ENCODE measurements at places on chromosomes 1 and 21.
A peak's percentile ranks its signal among the peaks of the same experiment; 100 is the strongest.

DNA sequence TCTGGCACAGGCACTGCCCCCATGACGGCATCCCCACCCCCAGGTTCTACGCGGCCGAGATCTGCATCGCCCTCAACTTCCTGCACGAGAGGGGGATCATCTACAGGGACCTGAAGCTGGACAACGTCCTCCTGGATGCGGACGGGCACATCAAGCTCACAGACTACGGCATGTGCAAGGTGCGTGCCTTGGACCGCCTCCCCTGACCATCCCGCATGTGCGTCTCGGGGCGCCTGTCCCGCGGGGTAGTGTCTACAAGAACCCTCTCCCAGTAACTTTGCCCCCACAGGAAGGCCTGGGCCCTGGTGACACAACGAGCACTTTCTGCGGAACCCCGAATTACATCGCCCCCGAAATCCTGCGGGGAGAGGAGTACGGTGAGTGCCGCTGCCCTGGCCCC is 22.6 kb downstream of the FAAP20 start:
- DNase-seq: no peak

DNA sequence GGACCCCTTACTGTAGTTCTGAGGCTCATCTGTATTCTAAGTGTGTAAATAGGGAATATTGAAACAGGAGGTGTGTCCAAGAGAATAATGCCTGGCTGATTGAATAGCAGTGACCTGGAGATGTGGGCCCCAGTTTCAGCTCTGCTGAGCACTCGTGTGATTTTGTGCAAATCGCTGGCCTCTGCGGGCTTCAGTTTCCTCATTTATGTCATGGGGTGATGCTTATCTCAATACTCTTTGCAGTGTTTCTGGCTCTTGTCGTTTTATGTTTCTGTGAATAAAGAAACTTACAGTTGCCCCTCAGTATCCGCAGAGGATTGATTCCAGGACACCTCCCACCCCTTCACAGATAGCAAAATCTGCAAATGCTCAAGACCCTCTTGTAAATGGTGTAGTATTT is 5.0 kb downstream of the COG2 start:
- no peak for DNase-seq

DNA sequence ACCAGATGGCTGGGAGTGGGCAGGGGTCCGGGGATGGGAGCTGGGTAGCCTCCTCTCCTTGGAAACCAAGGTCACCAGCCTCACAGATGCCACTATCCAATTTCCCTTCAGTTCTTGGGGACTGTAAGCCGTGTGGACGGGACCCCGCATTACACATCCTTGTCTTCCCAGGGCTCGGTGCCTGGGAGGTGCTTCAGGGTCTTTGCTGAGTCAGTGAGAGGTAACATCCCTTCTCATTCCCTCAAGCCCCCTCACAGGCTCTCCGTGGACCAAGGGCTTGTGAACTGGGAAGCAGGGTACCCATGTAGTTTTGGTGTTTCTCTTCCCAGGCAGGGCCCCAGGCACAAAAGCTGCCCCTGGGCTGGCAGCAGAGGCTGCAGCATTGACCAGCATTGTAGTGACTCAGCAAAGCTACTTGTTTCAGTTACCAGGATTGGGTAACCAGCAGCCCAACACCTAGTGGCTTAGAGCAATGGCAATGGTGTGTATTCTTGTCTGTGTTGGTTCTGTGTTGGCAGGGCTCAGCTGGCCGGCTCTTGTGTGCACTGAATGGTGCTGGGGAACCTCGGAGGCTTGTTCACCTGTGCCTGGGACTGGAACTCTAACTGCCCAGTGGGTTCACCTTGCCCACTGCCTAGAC is 24.6 kb upstream of the PCBP3 start:
- DNase-seq: no peak

DNA sequence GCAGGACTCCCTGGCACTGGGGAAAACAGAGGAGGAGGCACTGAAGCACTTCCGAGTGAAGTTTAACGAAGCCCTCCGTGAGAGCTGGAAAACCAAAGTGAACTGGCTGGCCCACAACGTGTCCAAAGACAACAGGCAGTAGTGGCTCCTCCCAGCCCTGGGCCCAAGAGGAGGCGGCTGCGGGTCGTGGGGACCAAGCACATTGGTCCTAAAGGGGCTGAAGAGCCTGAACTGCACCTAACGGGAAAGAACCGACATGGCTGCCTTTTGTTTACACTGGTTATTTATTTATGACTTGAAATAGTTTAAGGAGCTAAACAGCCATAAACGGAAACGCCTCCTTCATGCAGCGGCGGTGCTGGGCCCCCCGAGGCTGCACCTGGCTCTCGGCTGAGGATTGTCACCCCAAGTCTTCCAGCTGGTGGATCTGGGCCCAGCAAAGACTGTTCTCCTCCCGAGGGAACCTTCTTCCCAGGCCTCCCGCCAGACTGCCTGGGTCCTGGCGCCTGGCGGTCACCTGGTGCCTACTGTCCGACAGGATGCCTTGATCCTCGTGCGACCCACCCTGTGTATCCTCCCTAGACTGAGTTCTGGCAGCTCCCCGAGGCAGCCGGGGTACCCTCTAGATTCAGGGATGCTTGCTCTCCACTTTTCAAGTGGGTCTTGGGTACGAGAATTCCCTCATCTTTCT is 75.5 kb downstream of the PIK3CD start:
- DNase-seq: no peak

DNA sequence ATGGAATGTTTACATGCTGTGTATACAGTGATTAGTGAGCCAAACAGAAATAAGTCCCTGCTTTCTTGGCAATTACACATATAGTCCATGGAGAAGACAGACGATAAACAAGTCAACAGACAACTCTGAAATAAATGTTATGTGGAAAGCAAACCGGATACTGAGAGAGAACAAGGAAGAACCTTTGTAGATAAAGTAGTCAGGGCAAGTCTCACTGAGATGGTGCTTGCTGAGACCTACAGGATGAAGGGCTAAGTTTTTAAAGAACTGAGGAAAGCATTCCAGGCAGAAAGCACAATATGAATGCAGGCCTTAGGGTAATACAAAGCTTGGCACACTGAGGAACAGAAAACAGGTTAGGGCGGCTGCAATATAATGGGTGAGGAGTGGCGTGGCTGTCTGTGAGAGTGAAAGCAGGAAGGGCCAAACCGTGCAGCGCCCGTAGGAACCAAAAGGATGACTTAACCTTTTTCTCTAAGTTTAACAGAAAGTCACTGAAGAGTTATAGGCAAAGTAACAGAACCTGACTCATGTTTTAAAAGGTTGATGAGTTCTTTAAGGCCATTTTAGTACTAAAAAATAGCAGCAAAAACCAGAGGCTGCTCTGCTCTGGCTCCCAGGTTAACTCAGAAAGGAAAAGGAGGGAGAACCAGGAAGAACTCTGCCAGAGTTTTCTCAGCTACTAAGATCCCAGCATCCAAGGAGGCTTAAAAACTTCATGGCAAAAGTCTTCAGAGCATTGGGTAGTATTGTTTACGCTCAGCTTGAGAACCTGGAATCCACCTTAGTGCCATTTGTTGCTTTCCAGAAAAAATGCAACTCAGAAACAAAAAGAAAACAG is 8.7 kb upstream of the TTF2 start:
- peak; percentile 21 for DNase-seq

DNA sequence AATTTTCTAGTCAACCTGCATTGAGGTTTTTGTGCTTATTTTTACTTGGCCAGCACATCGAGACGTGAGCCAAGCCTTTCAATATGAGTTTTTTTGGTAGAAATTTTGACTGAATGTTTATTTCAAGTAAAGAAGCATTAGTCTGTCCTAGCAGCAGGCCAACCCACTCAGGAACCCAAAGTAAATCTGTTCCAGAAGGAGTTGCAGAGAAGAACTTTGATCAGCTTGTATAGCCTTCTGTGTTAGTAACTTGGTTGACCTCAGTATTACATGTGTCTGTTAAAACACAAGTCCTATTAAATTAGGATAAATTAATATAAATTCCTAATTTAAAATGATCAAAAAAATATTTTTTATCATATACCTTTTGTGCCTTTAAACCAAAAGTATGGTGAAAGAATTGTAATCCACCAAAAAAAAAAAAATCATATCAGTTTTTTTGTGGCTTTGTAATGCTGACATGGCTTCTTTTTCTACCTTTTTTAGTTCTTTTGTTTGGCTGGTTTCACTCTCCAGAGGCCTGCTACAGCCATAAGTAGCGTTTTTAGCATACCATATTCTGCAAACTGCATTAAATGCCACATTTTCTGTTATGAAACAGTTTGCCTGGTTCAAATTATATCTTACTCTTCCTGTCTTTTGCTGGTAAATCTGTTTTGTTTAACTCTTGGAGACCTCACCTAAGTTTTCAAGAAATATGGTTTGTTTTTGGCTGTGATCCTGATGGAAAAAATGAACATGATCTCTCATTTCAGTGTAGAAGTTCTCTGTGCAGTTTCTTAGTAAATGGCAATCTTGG is 39.5 kb downstream of the ATF6 start:
- DNase-seq: no peak

- DNase-seq: no peak
These were observed 30.3 kb downstream of the ZNF362 start for GRCh38 chr1:33286451-33287185.

GRCh38 chr1:194014014-194014413 is 827.6 kb upstream of the B3GALT2 start:
- DNase-seq: peak; percentile 14

DNA sequence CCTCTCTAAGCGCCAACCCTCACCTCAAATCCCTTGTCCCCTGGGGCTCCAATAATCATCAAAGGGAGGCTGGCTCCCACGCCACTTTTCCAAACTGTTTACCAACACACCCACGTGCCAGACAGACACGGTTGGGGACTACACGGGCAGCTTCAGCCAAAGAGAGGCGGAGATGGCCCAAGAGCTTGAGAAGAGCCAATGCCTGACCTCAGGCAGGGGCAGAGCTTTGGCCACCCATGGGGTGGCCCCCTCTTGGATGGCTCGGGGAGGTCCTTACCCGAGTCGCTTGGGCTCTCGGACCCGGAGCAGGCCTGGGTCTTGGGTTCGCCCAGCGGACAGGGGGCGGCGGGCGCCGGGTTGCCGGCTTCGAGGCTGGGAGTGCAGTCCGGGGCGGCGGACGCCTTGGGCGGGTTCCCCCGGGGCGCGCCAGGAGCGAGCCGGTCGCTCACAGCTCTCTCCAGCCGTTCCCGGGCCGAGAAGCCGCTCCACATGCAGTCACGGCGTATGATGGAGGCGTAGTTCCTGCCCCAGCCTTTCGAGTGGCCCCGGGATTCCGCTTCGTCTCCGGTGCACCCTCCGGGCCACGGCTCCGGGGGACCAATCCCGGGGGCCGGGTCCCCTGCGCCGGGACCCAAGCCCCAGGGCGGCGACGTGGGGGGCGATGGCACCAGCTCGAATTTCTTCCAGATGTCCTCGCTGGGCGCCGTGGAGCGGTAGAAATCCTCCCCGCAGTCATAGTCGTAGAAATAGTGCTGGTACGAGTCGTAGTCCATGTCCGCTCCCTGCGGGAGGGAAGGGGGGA is 854 bp downstream of the MYCL start:
- DNase-seq: no peak

GRCh38 chr1:114062477-114063099 is 83.3 kb downstream of the OLFML3 start:
- DNase-seq: no peak

DNA sequence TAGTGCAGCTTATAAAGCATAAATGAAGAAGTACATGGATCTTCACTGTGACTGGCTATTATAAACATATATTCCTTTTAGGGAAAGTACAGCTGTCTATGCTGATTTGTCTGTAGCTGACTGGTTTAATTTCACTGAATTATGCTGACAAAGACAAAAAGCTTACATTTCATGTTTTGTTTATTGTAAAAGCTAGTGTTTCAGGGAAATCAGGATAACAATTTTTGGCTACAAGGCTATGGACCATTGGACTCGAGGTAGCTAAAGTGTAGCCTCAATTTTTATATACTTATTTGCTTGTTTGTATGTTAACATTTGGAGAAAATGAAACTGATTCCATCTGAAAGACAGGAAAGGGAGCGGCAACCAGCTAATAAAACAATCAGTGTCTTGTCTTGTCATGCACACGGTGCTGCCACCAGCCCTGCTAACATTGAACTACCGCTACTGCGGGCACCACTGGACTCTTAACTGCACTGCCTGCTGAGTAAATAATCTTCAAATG is 480.2 kb downstream of the COL11A1 start:
- no peak for DNase-seq

- DNase-seq: no peak
These were observed 154.0 kb downstream of the DHRS3 start for GRCh38 chr1:12464045-12464461.
